GM12864 (cell line): ENCODE measurements at places on chromosomes 12 and 14.
A peak's percentile ranks its signal among the peaks of the same experiment; 100 is the strongest.

DNA sequence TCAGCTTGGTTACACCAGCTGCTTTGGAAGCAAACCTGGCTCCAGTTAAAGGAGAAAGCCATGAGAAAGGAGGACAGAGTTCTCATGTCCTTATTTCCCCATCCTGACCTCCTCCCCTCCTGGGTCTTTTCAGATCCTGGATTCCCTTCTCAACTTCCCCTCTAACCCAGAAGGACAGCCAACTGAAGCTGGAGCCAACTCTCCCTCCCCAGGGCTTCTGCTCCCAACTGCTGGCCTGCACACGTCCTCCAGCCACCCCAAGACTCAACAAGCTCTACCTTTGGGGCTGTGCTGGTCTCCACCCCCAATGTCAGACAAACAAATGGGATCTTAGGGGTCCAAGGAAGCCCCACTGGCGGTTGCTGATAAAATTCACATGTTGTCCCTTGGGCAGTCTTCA is 651.1 kb upstream of the TBX3 start:
- DNase-seq = no peak

GRCh38 chr14:31297701-31298344 is 90.2 kb upstream of the HECTD1 start:
- DNase-seq = no peak

- DNase-seq = no peak
Measured at GRCh38 chr12:123532019-123532418, 1.5 kb downstream of the RILPL1 start.

GRCh38 chr12:103560604-103561101 is 26.4 kb upstream of the STAB2 start:
- no peak for DNase-seq

DNA sequence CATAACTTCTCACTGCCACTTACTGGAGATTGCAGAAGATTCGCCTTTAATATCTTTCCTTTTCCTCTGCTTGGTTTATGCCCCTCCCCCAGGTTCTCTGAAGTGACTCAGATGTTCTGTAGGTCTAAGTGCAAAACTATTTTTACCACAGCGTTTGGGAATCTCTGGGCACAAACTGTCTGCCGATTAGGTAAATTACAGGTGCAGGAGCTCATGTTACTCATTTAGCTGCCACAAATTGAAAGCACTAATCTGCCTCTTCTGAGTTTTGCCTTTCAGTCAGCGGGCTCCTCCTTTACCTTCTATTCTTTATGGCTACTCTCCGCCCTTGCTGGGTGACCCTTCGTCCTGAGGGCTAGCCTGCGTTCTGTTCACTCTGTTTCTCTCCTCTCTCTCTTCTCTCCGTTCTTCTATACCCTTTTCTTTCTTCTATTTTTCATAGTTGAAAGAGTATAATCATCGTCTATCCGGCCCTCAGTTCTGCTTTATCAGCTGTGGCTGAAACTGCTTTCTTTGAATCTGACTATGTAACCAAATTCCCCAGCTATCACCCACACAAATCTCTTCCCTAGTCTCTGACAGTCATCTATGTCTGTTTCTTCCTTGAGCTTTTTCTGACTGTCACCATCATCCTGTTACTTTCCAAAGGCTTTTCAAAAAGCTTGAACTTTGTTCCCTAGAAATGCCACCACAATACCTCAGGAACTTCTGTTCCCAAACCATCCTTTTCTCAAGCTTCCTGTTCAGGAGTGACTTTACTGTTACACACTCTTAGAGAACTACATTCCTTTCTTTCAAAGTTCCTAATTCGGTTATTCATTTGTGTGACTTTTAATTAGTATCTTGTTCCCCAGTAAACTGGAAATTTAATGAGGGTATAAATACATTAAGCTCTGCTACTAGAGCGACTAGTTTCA is 4.3 kb upstream of the MYF6 start:
- DNase-seq = peak; percentile 49
